ENCODE measurements at places on chromosomes 7 and 10. TPM values are rescaled to one million over a fixed set of nuclear protein-coding genes. Genes with fewer than 3 reads are reported as not detected.

Gene ERVW-1
- total RNA-seq, result not detected

Gene MYL10
- total RNA-seq, result not detected

- peak; percentile 4 for DNase-seq
Observed at GRCh38 chr10:126387041-126387921, 996 bp downstream of the ADAM12 start.

DNA sequence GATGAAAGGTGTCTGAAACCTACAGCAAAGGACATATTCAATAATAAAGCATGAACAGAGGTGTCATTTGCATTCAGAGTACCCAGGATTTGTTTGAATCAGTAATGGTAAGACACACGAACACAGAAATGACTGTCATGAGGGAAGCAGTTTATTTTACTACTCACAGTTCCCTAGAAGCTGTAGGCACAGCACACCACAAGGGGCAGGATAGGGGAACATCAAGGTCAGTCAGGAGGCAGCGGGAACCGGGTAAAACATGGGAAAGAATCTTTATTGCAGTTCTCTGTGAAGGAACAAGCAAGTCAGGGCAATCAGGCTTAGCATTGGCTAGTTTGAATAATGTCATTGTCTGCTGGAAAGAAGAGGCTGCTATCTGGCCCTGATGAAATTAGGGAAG, 70.2 kb upstream of the PDSS1 start:
- DNase-seq, result no peak

- no peak for DNase-seq
Observed at GRCh38 chr10:10855151-10855581, 162.5 kb upstream of the CELF2 start.

Gene AKAP9
- total RNA-seq, result 25.2 TPM

DNA sequence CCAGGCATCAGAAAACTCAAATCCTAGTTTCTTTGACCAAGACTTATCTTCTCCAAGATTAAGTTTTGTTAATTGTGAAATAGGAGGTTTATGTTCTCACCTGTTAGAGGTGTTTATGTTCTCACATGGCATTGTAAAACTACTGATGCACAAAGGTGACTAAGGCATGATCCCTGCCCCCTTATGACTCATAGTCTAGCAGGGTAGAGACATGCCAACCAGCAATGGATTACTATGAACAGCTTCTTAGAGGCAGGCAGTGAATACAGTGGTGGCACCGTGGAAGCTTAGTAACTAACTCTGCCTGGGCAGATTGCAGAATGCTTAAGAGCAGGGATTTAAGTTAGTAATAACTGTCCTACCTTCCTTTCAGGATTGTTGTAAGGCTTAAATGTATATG, 400.9 kb downstream of the SORCS3 start:
- DNase-seq, result no peak

Gene MPP7
- total RNA-seq, result 11.5 TPM

GRCh38 chr7:38512704-38513103, 118.5 kb downstream of the AMPH start:
- no peak for DNase-seq

Gene LIPF
- total RNA-seq, result not detected

DNA sequence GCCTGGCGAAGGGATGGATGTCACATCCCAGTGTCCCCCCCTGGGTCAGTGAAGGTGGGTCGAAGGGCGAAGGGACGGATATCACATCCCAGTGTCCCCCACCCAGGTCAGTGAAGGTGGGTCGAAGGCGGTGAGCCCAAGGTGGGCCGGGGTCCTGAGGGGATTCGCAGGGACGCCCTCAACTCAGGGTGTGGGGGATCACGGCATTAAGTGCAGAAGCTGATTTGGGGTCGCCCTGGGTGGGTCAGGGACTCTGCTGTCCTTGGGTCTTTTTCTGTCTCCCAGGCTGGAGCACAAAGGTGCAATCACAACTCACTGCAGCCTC, 21.9 kb downstream of the ADAP1 start:
- no peak for DNase-seq

DNA sequence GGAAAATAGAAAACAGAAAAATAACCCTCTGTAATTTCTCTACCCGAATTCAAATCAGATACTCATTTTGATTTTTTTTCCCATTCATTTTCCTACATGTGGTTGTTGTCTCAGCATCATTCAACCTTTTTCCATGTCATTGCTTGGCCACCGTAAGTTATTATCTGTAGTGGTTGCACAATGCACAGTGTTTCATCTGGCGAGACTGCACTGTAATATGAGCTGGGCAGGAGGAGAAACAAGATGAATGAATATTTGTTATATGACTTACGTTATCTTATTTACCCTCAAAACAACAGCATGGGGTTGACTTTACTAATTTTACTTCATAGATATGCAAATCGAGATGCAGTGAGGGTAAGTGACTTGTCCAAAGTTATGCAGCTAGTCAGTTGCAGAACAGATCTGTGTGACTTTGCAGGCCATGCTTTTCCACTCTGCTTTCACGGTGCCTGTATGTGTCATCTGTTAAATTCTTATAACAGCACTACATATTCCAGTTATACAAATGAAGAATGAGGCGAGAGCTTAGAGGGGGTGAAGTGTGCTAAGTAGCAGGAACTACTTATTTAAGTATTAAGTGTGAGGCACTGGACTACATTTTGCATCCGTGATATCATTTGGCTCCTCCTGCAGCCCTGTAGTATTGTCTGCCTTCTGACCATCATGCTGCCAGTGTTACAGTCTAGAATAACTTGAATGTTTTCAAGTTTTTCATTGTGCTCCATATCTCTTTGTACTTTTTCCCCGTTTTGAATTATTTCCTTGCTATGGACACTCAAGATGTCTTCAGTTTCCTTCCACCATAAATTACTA, 56.7 kb downstream of the ZMYND11 start:
- no peak for DNase-seq

DNA sequence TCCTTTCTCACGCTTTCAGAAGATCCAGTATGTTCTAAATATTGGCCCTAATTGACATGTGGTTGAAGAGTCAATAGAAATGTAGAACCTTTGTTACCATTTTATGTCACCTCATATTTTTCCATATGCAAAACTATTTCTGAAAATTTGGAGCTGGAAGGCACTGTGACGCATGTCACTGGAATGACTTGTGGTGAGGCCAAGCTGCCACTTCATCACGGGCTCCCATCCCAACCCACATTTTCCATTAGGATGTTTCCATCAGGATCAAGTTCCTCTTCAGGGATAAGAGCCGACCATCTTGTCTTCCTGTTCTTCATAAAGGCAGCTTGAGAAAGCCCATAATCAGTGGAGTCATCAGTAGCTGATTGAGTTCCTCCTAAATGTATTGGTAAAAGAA, 1241.7 kb downstream of the GATA3 start:
- no peak for DNase-seq

Gene GBX1
- not detected for total RNA-seq

Gene PON3
- 0.13 TPM for total RNA-seq

DNA sequence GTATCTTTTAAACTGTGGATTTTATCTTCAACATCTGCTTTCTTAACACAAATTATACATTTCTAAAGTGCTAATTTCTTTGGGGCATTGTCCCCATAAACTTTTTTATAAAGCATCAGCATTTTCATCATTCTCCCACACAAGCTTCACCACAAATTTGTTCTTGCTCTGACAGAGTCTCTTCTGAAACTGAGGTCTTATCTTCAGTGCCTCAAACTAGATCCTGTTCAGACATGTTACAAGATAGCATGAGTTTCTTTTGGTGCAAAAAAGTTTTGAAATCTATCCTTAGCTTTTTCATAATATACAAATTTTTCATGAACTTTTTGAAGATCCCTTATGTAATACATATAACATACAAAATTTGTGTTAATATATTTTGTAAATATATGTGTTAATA, 346.6 kb downstream of the IPMK start:
- no peak for DNase-seq

Gene BTBD16
- total RNA-seq, result not detected

DNA sequence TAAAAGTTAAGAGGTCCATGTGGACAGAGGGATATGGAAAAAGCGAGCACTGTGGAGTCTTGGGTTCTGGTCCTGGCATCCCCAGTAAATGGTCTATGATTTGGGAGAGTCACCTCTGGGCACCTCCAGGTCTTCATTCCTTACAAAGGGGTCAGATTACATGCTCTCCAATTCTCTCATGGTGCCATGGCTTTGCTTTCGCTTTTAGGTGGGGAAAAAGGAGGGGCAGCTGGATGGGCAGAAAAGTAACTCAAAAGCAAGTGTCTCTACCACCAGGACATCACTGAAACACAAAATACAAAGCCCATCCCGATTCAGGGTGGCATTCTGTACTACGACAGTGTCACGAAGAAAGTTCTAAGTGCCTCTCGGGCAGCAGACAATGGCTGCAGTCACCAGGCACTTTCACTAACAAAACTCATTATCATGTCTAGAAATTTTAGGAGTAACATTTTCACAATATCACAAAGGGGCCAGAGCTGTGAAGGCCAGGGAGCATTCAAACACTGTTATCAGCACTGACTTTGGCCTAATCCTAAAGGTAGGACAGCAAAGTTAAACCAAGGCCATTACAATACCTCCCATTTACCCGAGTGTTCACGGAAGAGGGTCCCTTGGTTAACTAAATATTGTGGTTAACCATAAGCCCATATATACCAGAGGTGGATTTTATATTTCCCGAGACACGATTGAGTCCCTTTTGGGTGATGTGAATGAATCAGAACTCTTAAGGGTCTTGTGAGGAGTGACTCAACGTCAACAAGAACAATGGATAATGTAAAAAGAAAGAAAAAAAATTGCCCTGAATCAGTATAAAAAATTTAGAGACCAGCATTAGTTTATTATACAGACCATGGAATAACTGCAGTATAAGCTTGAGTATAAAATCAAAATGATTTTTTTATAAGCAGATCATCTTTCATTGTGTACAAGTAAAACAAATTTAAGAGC, 2.5 kb downstream of the PSAP start:
- DNase-seq, result no peak

DNA sequence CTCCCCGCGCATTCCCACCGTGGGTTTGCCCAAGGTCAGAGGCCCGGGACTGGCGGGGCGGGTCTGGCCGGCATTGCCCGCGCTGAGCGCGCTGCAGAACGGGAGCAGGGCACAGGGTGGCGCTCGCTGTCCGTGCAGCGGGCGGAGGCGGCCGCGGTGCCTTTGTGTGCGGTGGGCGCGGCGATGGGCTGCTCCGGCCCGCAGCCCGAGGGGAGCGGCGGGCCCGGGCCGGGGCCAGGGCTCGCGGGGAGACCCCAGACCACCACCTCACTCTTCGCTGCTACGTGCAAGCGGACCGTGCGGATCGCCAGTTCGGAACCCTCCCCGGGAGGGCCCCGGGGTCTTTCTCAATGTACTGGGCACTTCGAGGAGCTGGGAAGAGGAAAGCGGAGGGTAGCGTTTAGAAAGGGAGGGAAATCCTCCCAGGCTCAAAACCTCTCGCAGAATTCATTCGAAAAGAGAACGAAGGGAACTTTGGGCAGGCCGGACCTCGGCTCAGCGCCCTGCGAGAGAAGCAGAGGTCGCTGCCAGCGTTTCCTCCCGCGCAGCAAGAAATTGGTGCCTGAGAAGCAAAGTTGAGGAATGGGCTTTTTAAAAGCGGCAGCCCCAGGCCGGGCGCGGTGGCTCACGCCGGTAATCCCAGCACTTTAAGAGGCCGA, 8.5 kb downstream of the SP8 start:
- DNase-seq, result peak; percentile 48

DNA sequence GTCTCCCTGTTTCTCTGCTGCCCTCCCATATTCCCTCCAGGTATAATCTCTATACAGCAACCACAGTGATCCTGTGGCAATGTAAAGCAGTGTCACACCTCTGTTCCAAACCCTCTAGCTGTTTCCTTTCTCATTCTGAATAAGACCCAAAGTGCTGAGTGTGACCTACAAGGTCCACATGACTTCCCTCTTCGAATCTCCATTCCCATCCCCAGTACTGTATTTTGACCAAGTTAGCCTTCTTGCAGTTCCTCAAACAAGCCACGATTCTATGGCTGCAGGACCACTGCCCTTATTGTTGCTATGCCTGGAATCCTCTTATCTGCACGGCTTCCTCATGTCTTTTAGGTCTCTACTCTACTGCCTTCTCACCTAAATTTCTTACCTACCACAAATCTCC, 291.9 kb downstream of the DOCK4 start:
- DNase-seq, result no peak

Gene VSTM4
- 0.39 TPM for total RNA-seq

GRCh38 chr10:79453392-79453791, 8.0 kb upstream of the ZCCHC24 start:
- no peak for DNase-seq

GRCh38 chr10:92278996-92279696, 11.7 kb downstream of the CPEB3 start:
- no peak for DNase-seq

- no peak for DNase-seq
Observed at GRCh38 chr10:52212802-52213201, 101.3 kb upstream of the DKK1 start.

DNA sequence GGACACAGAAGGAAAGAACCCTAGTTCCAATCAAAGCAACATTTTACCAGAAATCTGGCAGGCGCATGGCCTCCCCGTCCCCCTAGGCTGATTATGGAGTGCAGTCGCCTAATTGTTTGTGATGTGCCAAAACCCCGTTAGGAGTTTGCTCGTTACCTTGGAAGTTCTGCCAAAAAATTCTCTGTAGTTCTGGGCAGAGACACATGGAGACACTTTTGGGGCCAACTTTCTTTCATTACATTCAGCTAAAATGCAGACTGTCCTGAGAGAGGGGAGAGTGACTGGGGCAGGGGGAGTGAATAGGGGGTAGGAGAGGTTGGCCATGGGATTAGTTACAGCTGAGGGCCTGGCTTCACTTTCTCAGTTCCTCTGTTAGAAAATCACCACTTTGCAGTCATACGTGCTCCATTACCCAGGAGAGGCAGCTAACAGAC, 158.0 kb upstream of the NPVF start:
- DNase-seq, result no peak

Gene COL13A1
- 0.76 TPM for total RNA-seq

Gene ADAM8
- 0.13 TPM for total RNA-seq
